ENCODE measurements at places on chromosomes 2 and 18. TPM values are rescaled to one million over a fixed set of nuclear protein-coding genes. Genes with fewer than 3 reads are reported as not detected.

DSEL gene
- total RNA-seq: 30.1 TPM

- peaks cover 2% of the 10 kb centered on the region for H3K27me3 ChIP-seq
- no peak for DNase-seq
- H3K27ac ChIP-seq: no peak overlapping the region
- no peaks in the 10 kb centered on the region for H3K36me3 ChIP-seq
Observed at GRCh38 chr2:161570424-161571050, 53.7 kb upstream of the SLC4A10 start.

DNA sequence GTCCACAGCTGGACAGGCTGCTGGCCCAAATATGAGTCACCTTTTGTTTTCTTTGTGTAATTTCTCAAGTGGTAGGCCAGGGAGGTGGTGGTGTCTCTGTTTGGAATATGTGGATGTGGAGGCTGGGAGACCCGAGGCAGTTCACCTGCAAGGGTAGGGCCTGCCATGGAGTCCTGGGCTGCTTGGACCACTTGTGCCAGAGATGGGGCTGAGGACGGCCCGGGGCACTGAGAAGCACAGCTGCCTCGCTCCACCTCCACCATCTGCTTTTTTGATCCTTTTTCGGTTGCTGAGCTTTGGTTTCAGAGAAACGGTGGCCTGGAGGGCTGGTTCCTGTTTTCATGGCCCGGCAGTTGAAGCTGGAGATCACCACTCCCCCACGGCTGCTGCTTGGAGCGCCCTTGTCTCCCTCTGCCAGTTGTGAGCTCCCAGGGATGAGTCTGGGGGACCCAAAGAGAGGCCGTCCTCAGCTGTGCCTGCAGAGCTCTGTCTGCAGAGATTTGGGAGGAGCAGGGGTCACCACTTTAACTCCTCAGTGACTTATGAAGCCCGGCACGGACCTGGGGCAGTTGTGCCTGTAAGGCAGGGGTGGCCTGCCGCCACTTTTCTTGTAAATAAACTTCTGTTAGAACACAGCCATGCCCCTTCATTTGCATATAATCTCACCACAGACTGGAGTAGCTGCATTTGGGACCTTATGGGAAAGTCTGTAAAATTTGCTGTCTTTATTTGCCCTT is 67.6 kb upstream of the MCFD2 start:
- no peak overlapping the region for H3K4me3 ChIP-seq
- H3K36me3 ChIP-seq: no peaks in the 10 kb centered on the region
- H3K4me1 ChIP-seq: peaks cover 31% of the 10 kb centered on the region

KIF5C gene
- total RNA-seq: 73.5 TPM

EGR4 gene
- total RNA-seq: 0.09 TPM

DNA sequence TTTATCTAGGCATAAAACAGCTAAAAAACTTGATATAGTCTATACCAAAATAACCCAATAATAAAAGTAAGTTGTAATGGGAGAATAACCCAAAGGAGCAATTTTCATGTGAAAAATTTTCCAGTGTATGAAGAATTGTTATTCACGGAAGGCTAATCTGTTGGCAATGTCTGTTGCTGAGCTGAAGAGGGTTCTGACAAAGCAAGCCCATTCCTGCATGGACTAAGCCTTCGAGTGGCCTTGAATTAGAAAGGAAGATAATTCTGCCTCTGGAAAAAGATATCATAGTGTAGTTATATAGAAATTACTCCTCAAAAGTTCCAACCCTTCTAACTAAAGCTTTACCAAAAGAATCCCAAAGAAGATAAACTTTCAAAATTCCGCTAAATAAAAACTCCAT is 101.5 kb downstream of the MAP2 start:
- DNase-seq: no peak
- H3K4me3 ChIP-seq: no peak overlapping the region
- H3K4me1 ChIP-seq: peaks cover 12% of the 10 kb centered on the region
- peaks cover 77% of the 10 kb centered on the region for H3K27me3 ChIP-seq
- H3K27ac ChIP-seq: no peak overlapping the region

KLHL29 gene
- 7.3 TPM for total RNA-seq

DNA sequence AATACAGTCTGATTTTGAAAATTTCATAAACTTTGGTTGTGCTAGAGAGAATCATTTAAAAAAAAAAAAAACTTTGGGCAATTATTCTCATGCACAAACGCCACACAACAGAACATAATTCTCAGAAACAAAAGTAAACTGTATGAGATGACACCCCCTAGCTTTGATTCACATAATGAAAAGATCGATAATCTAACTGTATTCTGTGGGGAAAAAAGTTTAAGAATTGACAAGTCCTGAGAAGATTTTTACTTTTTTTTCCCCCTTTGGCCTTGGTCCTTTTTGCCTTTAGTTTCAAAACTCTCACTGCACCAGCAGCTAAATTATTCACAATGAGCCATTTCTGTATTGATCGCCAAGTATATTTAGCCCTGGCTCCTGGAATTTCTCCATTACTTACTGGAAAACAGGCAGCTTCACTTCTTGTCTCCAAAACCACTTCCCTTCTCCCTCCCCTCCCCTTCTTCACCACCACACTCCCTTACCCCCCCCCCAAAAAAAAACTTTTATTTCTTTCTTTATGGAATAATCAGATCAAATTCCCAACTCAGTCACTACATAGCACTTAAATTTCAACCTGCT is 2.0 kb downstream of the IKZF2 start:
- no peaks in the 10 kb centered on the region for H3K36me3 ChIP-seq
- no peak for DNase-seq
- H3K4me3 ChIP-seq: peak overlapping the region; percentile 94
- H3K27ac ChIP-seq: no peak overlapping the region
- no peaks in the 10 kb centered on the region for H3K27me3 ChIP-seq

- H3K36me3 ChIP-seq: no peaks in the 10 kb centered on the region
- no peak for DNase-seq
- H3K27me3 ChIP-seq: no peaks in the 10 kb centered on the region
- peaks cover 16% of the 10 kb centered on the region for H3K4me1 ChIP-seq
- no peak overlapping the region for H3K27ac ChIP-seq
- no peak overlapping the region for H3K4me3 ChIP-seq
Observed at GRCh38 chr2:8437949-8438400, 243.9 kb upstream of the ID2 start.

- H3K27me3 ChIP-seq: no peaks in the 10 kb centered on the region
- no peak for DNase-seq
- peaks cover 8% of the 10 kb centered on the region for H3K36me3 ChIP-seq
- H3K4me3 ChIP-seq: no peak overlapping the region
- peaks cover 44% of the 10 kb centered on the region for H3K4me1 ChIP-seq
Observed at GRCh38 chr2:72956936-72957335, 39.6 kb downstream of the EMX1 start.

TUBA3E gene
- total RNA-seq: 0.18 TPM

SIX2 gene
- total RNA-seq: 1.5 TPM

DSG1 gene
- not detected for total RNA-seq

DNA sequence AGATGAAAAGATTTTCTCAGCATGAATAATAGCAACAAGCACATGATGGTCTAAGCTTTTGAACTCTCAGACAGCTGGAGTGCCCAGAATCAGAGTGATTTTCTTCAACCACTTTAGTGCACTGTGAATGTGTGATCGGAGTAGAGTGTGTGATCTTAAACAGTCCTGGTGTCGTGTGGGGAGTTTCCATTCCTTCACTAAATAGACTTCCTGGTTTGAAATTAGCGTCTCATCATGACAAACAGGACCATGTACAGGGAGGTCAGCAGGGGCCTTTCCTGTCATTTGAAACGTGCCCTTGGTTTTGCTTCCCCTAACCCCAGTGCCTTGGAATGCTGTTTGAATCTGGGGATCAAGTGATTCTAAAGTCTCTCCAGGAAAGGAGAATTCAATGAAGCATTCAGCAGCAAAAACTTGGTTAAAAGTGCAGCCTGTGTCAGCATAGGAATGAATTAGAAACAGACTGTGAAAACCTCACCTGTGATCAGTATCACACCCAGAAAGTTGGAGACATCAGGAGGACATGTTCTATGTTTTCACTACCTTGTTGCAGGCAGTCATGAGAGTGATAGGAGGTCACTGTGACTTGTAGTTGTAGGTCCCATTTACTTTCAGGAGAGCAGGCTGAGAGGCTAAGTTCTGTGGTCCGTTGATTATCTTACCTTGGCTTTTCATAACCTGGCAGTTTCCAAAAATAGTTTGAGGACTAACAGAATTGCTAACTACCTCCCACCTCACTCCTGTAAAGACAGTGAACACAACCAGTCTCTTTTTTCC is 400.3 kb downstream of the MTX2 start:
- H3K4me1 ChIP-seq: peaks cover 20% of the 10 kb centered on the region
- H3K27me3 ChIP-seq: peaks cover 23% of the 10 kb centered on the region
- no peaks in the 10 kb centered on the region for H3K36me3 ChIP-seq
- H3K27ac ChIP-seq: no peak overlapping the region
- no peak for DNase-seq

GRCh38 chr2:37456479-37456878 is 112.0 kb downstream of the QPCT start:
- H3K27me3 ChIP-seq: no peaks in the 10 kb centered on the region
- no peak overlapping the region for H3K27ac ChIP-seq
- H3K36me3 ChIP-seq: no peaks in the 10 kb centered on the region

DNA sequence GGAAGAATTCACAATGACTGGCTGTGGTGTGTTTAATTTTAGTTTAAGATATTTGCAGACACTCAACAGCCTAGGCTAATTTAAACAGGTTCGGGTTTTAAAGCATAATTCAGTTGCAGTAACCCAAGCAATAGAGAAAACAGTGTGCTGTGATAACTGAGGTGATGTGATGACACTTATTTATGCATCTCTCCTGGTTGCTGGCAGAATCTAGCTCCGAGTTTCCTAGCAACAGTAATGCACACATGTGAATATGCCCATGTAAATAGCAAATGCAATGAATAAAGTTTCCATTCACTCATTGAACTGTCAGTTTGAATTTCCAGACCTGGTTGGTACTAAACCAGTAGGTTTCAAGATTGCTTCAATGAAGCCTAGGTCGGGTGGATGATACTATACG is 426.5 kb downstream of the TMX3 start:
- H3K36me3 ChIP-seq: no peaks in the 10 kb centered on the region
- DNase-seq: no peak
- no peaks in the 10 kb centered on the region for H3K4me1 ChIP-seq
- no peak overlapping the region for H3K27ac ChIP-seq

- no peak for DNase-seq
- H3K36me3 ChIP-seq: no peaks in the 10 kb centered on the region
- no peak overlapping the region for H3K4me3 ChIP-seq
- H3K4me1 ChIP-seq: peaks cover 25% of the 10 kb centered on the region
- H3K27ac ChIP-seq: no peak overlapping the region
- H3K27me3 ChIP-seq: peaks cover 3% of the 10 kb centered on the region
Observed at GRCh38 chr18:48990481-48991318, 39.9 kb upstream of the SMAD7 start.

OTOS gene
- total RNA-seq: not detected

GRCh38 chr2:96261328-96262003 is 4.3 kb downstream of the TMEM127 start:
- peaks cover 31% of the 10 kb centered on the region for H3K4me1 ChIP-seq
- H3K27me3 ChIP-seq: no peaks in the 10 kb centered on the region
- H3K27ac ChIP-seq: 0 out of 2 replicates have a peak overlapping the region, but pooled peaks have one; percentile 97
- H3K36me3 ChIP-seq: peaks cover 4% of the 10 kb centered on the region

SGPP2 gene
- total RNA-seq: 0.11 TPM

GRCh38 chr18:75066936-75067335 is 142.0 kb downstream of the PTGR3 start:
- no peaks in the 10 kb centered on the region for H3K27me3 ChIP-seq
- H3K36me3 ChIP-seq: no peaks in the 10 kb centered on the region
- DNase-seq: no peak
- H3K4me1 ChIP-seq: peaks cover 4% of the 10 kb centered on the region
- H3K27ac ChIP-seq: no peak overlapping the region
